ENCODE measurements at places on chromosomes 4 and X.

- no peak for DNase-seq
Measured at GRCh38 chr4:5720980-5721379, 10.0 kb downstream of the EVC start.

GRCh38 chrX:106284431-106285025 is 116.4 kb downstream of the PWWP3B start:
- DNase-seq = no peak

GRCh38 chrX:12971282-12972003 is 3.5 kb upstream of the TMSB4X start:
- DNase-seq = no peak

- no peak for DNase-seq
Measured at GRCh38 chrX:85029043-85029442, 25.4 kb downstream of the APOOL start.

- DNase-seq = peak; percentile 80
Measured at GRCh38 chrX:13283512-13283911, 36.3 kb downstream of the ATXN3L start.

DNA sequence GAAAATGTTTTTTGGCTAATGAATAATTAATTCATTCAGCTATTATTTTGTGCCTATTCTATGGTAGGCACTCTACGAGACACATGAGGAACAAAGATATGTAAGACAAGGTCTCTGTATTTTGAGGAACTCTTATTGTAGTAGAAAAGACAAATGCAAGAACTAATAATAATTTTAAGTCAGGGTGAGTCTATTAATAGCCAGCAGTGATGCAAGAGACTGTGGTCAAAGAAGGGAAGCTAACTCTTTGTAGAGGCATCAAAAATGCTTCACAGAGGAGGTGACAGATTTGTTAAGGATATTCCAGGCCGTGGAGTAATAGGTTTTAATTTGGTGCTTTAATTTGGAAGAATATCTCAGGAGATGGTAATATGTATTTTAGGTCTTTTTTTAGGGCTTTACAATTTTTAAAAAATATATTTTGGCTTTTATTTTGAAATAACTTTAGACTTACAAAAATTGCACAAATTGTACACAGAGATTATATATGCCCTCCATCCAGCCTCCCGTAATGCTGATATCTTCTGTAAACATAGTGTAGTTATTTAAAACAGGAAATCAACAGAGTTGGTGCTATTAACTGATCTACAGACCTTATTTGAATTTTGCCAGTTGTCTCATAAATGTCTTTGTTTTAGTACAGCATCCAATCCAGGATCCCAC is 48.1 kb downstream of the DCLK2 start:
- peak; percentile 49 for DNase-seq

GRCh38 chr4:15004739-15005301 is 2.5 kb downstream of the CPEB2 start:
- peak; percentile 81 for DNase-seq

DNA sequence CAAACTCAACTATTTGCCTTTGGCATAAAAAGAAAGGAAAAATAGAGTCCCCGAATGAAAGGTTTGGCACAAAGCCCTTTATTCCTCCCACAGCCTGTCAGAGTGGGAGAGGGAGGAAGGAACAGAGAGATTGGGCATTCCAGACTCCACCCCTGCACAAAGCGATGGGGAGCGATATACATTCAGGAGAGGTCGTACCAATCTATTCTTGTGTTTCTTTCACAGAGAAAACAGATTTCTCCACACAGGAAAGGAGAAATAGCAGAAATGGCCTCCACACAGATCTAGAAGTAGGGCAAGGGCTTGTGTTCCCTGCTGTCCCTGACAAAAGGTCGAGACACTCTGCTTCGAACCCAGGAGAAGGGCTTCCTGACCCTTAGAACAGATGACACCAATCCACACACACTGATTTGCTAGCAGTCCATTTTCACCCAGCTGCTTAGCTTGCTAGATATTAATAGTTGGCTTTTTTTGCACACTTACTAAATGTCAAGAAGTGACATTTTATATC is 197.4 kb downstream of the MAML3 start:
- no peak for DNase-seq

- DNase-seq = peak; percentile 30
Measured at GRCh38 chr4:148998719-148999118, 556.5 kb upstream of the NR3C2 start.

GRCh38 chr4:152458801-152459302 is 77.0 kb downstream of the FBXW7 start:
- DNase-seq = peak; percentile 54

GRCh38 chrX:108245462-108245861 is 153.9 kb downstream of the ATG4A start:
- DNase-seq = peak; percentile 2

GRCh38 chr4:127930175-127930574 is 34.8 kb downstream of the MFSD8 start:
- no peak for DNase-seq

DNA sequence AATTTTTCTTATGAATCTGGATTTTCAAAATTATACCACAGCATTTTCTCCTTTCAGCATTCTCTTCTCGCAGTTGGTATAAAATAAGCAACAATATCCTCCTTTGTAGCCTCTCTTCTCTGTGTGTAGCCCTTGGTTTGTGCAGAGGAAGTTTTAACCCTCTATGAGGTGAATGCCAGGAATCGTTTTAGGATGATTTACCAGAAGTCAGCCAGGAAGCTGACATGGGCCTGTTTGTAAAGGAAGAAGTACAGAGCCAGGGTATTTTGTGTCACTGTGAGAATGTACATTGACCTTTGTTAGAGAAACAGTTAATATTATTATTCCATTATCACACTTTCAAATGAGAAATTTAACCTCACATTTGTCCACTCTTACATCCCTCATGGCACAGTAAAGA is 88.9 kb upstream of the RPL34 start:
- DNase-seq = no peak

DNA sequence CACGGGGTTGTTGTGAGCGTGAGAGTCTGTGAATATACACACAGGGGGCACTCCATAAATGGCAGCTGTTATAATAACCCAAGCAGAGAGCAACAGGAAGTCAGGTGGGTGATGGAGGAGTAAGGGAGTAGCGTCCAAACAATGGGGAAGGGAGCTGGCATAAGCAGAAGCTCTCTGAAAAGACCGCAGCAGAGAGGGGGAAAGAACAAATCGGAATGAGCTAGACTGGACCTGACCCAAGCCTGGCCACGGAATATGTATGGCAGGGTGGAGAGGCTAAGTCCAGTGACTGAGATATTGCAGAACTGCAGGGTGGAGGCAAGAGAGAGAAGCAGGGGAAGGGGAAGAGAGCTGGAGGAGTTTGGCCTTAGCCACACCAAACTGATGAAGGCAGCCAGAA is 6.5 kb upstream of the GJB1 start:
- DNase-seq = no peak

DNA sequence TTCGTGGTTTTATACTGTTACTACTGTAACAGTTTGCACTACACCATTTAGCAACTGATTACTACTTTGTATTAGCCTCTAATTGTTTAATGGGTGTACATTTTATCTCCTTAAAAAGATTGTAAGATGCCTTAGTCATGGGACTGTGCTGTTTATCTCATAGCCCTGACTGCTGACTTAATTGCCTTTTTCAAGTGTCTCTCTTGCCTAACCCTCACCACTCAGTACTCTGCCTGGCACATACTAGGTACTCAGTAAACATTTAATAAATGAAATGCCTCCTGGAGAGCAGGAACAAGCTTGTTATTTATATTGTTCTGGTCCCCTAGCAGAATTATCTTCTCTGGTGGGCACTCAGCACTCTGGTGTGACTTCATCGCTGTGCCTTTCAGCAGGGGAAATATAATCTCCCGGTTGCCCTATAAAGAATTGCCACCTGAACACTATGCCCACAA is 1.7 kb upstream of the STIM2 start:
- peak; percentile 15 for DNase-seq

DNA sequence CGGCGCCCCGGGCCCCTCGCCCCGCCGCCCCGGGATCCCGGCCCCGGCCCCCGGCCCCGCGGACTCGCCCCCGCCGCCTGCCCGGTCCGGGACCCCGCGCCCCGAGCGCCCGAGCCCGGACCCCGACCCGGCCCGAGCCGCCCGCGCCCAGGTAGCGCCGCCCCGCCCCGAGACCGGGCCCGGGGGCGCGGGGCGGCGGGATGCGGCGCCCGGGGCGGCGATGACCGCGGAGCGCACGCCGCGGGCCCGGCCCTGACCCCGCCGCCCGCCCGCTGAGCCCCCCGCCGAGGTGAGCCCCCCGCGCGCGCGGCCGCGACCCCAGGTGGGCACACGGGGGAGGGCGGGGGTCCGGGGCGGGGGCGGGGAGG is 224 bp downstream of the FGFRL1 start:
- no peak for DNase-seq

GRCh38 chrX:19883878-19884277 is 3.5 kb downstream of the SH3KBP1 start:
- no peak for DNase-seq

- DNase-seq = no peak
Measured at GRCh38 chr4:61771056-61771455, 570.9 kb downstream of the ADGRL3 start.

GRCh38 chrX:56729152-56729850 is at the start of gene NBDY:
NBDY (plus strand) TSS chrX:56729243; CDS start chrX:56729354, 111 bp downstream.
- peak; percentile 53 for DNase-seq

- DNase-seq = no peak
Measured at GRCh38 chrX:133813971-133814370, 171.4 kb downstream of the GPC3 start.

- DNase-seq = no peak
Measured at GRCh38 chrX:109862433-109862832, 129.4 kb upstream of the ACSL4 start.

- peak; percentile 1 for DNase-seq
Measured at GRCh38 chr4:157220371-157220881, at the start of gene GRIA2. GRIA2 (plus strand) TSS chr4:157220728; CDS start chr4:157221043, 315 bp downstream.

DNA sequence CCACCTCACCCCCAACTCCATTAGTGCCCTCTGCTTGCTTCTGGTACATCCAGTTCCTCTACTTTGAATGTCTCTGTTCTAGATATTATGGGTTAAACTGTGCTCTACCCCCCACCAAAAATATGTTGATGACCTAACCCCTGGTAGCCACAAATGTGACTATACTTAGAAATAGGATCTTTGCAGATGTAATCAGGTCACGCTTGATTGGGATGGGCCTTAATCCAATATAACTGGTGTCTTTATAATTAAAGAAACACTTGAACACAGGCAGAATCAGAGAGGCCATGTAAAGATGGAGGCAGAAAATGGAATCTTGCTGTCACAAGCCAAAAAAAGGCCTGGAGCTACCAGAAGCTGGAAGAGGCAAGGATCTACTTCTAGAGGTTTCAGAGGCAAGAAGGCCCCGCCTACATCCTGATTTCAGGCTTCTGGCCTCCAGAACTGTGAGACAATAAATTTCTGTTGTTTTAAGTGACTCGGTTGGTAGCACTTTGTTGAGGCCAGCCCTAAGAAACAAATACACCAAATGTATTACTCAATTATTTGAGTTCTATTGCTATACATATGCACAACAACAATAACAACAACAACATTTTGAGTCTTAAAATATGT is 220.0 kb downstream of the PPP3CA start:
- DNase-seq = no peak

GRCh38 chrX:134374910-134375309 is 85.1 kb upstream of the HPRT1 start:
- DNase-seq = no peak

GRCh38 chr4:145731028-145731427 is 51.1 kb downstream of the C4orf51 start:
- no peak for DNase-seq

- DNase-seq = peak; percentile 91
Measured at GRCh38 chr4:37648084-37648817, 37.9 kb downstream of the RELL1 start.

- DNase-seq = no peak
Measured at GRCh38 chr4:90403781-90404180, 276.6 kb downstream of the CCSER1 start.

GRCh38 chr4:145583191-145584055 is 35.8 kb upstream of the MMAA start:
- no peak for DNase-seq

GRCh38 chrX:19747652-19748610 is 139.5 kb downstream of the SH3KBP1 start:
- DNase-seq = peak; percentile 91

DNA sequence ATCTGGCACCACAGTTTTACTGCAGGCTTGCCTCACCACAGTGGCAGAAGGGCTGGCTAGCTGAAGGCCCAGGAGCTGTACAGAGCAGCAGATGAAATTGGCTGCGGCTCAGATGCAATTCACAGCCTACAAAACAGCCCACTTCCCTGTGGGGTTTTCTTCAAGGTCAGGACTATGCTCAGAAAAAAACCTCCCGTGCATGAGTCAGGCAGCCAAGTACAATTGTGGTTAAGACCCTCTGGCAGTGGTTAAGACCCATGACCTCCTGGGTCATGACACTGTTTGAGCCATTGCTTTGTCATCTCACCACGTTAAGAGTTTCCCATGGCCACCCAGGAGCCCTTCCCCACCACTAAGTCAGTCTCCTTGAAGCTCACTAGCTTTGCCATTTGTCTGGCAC is 276.3 kb downstream of the HNRNPD start:
- DNase-seq = peak; percentile 76

DNA sequence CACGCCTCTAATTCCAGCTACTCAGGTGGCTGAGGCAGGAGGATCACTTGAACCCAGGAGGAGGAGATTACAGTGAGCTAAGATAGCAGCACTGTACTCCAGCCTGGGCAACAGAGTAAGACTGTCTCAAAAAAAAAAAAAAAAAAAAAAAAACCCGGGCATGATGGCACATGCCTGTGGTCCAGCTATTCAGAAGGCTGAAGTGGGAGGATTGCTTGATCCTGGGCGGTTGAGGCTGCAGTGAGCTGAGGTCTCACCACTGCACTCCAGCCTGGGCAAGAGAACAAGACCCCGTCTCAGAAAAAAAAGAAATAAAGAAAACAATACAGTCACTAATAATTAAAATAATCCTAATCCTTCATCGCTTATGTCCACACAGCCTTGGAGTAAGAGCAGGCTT is 68.1 kb downstream of the APBB2 start:
- DNase-seq = no peak

DNA sequence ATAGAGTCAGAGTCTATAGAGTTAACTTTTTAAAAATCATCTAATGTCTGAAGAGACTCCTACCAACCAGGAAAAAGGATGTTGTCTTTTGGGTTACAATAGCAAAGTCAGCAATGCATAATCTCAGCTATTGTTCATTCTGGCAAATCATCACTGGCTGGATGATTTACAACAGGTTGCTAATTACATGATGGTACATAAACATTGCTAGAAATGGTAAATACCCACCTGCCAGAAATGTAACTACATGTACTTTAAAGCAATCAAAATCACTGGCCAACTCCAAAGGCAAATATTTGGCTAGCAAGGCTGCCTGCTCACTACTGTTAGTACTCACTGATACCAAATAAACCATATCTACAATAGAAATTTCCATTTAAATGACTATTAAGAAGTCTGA is 91.1 kb downstream of the PPP3CA start:
- DNase-seq = no peak

DNA sequence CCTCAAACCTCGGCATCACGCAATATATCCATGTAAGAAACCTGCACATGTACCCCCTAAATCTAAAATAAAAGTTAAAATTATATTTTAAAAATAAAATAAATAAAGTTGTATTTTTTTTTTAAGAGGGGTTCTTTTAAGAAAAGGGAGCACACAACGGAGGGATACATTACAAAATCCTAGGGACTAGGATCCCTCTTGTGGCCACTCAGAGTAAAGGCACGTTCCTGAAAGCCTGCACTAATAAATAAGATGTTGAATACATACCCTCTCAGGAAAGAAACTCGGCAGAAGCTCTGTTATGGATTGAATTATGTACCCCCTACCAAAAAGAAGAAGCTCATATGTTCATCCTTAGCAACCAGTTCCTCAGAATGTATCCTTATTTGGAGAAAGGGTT is 50.9 kb upstream of the PRDX4 start:
- peak; percentile 29 for DNase-seq
